ENCODE measurements at places on chromosomes 1 and 21.

GRCh38 chr1:213790565-213790964, 197.2 kb upstream of the PROX1 start:
- DNase-seq, result no peak

- DNase-seq, result no peak
Measured at GRCh38 chr1:57424231-57425027, 569 bp upstream of the DAB1 start.

DNA sequence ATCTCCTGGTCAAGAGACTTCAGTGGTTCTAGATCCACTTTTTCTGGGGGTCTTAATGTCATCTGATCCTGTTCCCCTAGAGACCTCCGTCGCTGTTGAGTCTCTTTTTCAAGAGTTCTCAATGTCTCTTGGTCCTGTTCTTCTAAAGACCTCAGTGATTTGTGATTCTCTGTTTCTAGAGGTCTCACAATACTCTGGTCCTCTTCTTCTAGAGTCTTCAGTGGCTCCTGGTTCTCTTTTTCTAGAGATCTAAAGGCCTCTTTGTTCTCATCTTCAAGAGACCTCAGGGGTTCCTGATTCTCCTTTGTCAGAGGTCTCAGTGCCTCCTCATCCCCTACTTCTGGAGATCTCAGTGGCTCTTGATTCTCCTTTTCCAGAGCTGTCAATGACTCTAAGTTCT, 5.4 kb downstream of the NES start:
- no peak for DNase-seq

- DNase-seq, result no peak
Measured at GRCh38 chr1:103492003-103492625, 33.4 kb upstream of the RNPC3 start.

DNA sequence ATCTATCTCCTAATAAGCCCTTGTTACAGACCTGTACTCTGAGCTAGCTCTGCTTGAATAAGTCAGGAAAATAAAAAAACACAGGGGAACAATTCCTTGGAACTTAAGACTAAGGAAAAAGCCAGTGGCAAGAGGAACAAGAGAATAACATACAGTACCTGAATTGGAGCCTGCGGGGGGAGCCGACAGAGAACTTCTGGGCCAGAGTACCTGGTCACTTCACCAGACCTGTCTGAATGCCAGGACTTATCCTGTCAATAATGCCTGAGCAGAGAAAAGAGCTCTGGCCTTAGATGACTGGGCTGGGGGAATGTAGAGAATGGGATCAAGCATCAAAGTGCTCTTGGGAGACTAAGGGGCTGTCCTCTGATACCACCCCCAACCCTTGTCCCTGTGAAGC, 15.1 kb downstream of the PEA15 start:
- DNase-seq, result no peak

DNA sequence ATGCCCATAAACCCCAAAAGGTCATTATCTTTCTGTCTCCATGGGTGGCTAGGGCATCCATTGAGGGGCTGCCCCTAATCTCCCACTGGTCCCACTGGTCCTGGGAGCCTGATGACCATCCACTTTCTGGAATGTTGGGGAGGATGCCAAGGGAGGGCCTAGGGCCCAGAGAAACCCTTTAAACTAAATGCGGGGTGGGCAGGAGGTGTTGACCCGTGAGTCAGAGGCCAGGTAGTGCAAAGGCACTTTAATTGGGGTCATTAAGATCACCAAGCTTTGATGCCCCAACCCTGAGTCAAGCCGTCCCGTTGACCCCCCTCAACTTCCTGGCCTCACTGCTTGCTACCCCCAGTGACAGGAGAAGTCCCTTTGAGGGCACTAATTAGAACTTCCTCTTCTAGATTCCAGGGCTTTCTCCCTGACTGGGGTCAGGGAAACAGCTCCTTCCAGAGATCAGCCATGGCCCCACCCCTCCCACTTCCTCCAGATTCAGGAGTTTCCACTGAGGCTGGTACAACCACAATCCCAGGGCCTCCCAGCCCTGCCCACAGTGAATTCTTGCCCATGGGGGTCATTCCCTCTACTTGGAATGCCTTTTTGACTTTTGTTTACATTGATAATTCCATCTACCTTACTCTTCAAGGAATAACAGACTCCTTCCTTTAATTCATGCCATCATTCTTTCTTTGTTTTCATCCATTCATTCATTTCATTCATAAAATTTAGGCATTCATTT, 15.5 kb upstream of the SERINC2 start:
- no peak for DNase-seq

GRCh38 chr1:229691362-229691761, 65.3 kb downstream of the URB2 start:
- DNase-seq, result no peak

GRCh38 chr1:2532485-2533160, 2.6 kb upstream of the HES5 start:
- DNase-seq, result no peak

- DNase-seq, result peak; percentile 63
Measured at GRCh38 chr1:51990478-51990965, at the start of gene RAB3B. Gene RAB3B (minus strand): TSS chr1:51990700. CDS start chr1:51977117, 13,583 bp downstream.

- no peak for DNase-seq
Measured at GRCh38 chr1:245888809-245889208, 618.3 kb downstream of the SMYD3 start.

DNA sequence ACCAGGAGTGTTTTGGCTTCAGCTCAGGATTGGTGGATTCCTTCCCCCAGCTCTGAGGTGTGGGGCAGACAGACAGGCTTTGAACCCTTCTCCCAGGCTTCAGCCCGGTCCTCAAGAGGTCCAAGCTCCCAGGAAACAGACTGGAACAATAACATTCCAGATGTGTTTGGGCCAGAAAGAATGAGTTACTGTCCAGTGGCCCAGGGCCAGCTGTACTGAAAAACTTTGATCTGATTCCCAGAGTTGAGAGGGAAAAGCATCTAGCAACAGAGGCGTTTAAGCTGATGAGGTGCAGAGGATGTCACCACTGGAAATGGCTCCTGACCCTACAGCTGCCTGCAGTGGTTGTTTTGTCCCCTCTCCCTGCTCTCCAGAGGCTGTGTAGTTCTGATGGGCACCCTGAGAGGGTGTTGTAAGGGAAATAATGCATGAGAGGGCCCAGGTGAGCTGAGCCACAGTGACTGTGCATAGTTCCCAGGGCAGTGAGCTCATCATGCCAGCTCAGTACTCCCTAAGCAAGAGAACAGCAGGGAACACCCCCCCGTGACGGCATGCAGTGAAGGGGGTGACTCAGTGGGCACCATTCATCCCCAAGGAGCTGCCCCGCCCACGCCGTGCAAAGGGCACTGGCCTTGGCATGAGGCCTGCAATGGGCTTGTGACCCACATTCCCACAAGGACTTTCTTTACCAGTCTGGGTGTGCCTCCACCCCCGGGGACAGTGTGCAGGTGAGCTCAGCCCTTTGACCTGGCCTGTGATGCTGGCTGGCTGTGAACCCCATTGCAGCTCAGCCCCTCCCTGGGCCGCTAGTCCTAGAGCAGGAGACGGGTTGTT, 13.8 kb upstream of the SFN start:
- DNase-seq, result no peak

GRCh38 chr1:205287767-205288559, 33.6 kb downstream of the NUAK2 start:
- peak; percentile 57 for DNase-seq

- no peak for DNase-seq
Measured at GRCh38 chr1:112841825-112842224, 114.2 kb downstream of the SLC16A1 start.

- DNase-seq, result no peak
Measured at GRCh38 chr21:25191141-25191540, 416.1 kb downstream of the MRPL39 start.

Measured in stimulated activated CD4-positive, alpha-beta T cell treated with anti-CD3 and anti-CD28 coated beads, Interleukin-12 subunit alpha, Interleukin-12 subunit beta, amount 100 ng/mL, for 24 hours (primary cell).